ENCODE measurements at places on chromosomes 1 and 21.

DNA sequence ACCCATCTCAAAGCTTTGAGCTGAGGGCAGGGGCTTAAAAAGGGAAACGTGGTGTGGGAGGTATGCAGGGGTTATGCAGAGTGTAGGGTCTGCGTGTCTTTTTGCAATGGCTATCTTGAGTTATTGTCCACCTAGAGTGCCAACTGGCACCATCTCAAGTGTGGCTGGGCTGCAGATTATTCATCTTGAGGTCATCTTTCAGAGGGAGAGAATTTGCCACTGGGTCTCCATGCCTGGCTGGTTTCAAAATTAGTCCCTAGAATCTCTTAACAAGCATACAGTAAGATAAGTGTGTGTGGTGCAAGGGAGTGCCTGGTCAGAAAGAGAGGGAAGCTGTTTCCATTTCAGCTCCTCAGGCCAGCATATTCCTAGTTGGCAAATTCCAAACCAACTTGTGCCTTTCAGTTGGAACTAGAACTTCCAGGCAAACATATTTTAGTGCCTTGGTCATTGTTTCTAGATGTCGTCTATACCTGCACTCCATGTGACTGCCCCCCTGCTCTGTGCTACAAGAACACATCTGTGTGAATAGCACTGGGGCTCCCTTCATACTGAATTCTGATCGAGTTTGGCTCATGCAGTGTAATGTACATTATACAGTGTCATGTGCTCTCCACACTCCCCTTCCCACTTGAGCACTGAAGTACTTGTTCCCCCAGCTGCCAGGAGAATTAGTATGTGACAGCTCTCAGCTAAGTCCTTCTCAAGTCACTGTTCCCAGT is 5.0 kb upstream of the OR2T8 start:
- no peak for DNase-seq

DNA sequence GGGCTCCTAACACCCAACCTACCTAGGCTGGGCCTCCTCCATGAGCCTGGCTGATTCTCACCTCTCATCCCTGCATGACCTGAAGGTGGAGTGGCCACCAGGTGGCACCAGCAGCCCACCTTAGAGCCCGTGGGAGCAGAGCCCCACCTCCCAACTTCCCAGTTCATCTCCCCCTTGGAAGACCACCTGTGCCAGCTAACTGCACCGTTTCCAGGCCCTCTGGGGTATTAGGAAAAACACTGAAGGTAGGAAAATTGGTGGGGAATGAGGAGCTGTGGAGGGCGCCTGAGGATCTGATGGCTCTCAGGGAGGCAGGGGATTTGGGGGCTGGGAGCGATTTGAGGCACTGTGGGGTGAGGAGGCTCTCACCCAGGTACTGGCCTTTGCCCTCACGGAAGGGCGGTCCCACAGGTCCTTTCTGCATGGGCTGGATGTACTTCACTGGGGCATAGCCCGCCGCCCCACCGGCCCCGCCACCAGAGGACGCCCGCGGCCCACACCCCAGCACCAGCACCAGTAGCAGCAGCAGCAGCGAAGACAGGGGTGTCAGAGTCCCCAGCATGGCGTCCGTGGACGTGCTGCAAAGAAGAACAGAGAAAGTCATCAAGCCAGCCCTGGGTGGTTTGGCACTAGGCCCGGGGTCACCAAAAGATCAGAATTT is 11.1 kb downstream of the ADPRS start:
- no peak for DNase-seq

GRCh38 chr1:79792219-79792930 is 785.8 kb upstream of the ADGRL4 start:
- DNase-seq, result no peak

GRCh38 chr1:52424231-52424636 is 19.8 kb downstream of the PRPF38A start:
- DNase-seq, result no peak

DNA sequence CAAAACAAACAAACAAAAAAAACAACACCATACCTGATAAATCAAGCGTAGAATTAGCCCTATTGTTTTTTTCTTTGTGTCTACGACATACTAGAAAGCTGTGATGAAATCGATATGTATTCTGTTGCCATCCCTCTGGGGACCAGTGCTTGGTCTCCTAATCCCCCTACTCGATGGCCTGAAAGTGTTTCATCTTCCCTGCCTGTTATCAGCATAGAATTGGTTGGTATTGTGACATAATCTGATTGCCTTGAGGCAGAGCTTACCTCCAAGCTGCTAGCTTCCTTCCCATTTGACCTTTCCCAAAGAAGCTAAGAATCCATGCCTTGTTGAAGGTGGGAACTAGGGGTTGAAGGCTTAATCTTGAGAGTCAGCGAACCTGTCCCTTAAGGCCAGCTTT is 40.7 kb upstream of the PIGV start:
- no peak for DNase-seq

DNA sequence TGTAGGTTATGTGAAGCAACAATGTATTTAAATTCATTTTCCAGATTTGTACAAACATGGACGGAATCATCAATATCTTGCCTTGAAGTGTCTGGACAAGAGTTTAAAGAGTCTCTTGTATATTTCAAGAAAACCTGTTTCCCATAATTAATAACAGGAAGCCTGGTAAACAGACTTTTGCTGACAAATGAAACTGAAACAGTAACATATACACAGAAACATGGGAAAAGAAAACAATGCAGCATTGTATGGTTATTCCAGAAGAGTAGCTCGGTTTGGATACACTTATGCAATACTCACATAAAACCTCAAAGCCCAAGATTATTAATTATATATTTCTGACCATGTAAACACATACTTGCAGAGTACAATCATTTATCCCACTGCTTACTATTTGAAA is 265.5 kb downstream of the PTPRC start:
- DNase-seq, result no peak

All from cortex of kidney (tissue), 1 donor.